ENCODE measurements at places on chromosomes 7 and 10. TPM values are rescaled to one million over a fixed set of nuclear protein-coding genes. Genes with fewer than 3 reads are reported as not detected.

- H3K36me3 ChIP-seq = no peaks in the 10 kb centered on the region
- peak overlapping the region; percentile 61 for H3K27ac ChIP-seq
- H3K4me3 ChIP-seq = no peak overlapping the region
- no peaks in the 10 kb centered on the region for H3K4me1 ChIP-seq
Observed at GRCh38 chr7:153523320-153524015, 528.7 kb upstream of the DPP6 start.

- no peaks in the 10 kb centered on the region for H3K27me3 ChIP-seq
- no peak overlapping the region for H3K4me3 ChIP-seq
- no peak for DNase-seq
- peaks cover 25% of the 10 kb centered on the region for H3K36me3 ChIP-seq
Observed at GRCh38 chr10:122949296-122949695, 4.7 kb downstream of the C10orf88 start.

GRCh38 chr7:15687546-15688278 is 1.2 kb upstream of the MEOX2 start:
- no peaks in the 10 kb centered on the region for H3K36me3 ChIP-seq
- peaks cover 4% of the 10 kb centered on the region for H3K4me1 ChIP-seq
- peak overlapping the region; percentile 70 for H3K4me3 ChIP-seq
- no peak for DNase-seq

Gene AVPI1
- 10.5 TPM for total RNA-seq

Gene NEUROD6
- total RNA-seq = not detected

Gene TMEM213
- not detected for total RNA-seq

Data from right atrium auricular region (tissue), 2 donors.